ENCODE measurements at places on chromosomes 2 and 18.

DNA sequence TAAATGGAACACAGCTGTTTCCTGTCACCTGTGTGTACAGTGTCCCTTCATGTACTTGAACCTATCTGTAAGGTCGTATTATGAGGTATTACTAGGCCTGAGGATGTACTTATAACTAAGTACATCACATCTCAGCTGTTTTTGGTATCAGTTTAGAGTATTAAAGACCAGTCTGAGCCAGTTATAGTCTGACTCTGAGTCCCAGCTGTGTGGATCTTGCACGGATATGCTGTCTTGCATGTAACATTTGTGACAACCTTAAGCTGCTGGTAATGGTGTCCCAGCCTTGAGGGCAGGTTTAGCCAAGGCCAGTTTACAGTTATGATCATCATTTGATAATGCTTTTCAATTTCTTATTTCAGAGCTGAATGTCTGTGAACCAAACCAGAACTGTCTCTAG is 496.3 kb downstream of the SLC4A3 start:
- no peak for DNase-seq

GRCh38 chr2:145156199-145156598 is 636.3 kb upstream of the ZEB2 start:
- no peak for DNase-seq

GRCh38 chr2:187917535-187917934 is 363.3 kb upstream of the TFPI start:
- no peak for DNase-seq

GRCh38 chr2:197086500-197086899 is 160.0 kb upstream of the PGAP1 start:
- DNase-seq, result no peak

- DNase-seq, result no peak
Observed at GRCh38 chr2:240292619-240293525, 142.6 kb upstream of the GPC1 start.

DNA sequence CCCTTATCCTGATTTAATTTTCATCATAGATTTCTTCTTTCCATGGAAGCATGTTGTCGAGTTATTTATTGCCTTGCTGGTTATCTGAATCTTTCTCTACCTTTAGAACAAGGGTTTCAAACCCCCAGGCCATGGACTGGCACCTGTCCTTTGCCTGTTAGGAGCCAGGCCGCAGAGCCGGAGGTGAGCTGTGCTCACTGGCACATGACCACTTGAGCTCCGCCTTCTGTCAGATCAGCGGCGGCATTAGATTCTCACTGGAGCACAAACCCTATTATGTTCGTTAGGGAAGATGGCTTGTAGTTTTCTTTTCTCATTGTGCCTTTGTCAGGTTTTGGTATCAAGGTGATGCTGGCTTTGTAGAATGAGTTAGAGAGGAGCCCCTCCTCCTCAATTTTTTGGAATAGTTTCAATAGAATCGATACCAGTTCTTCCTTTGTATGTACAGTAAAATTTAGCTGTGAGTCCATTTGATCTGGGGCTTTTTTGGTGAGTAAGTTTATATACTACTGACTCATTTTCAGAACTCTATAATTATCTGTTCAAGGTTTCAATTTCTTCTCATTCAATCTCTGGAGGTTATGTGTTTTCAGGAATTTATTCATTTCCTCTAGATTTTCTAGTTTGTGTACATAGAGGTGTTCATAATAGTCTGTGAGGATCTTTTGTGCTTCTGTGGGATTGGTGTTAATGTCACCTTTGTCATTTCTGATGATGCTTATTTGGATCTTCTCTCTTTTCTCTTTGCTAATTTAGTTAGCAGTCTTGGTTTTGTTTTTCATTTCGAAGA is 668.0 kb upstream of the FAM98A start:
- DNase-seq, result no peak

DNA sequence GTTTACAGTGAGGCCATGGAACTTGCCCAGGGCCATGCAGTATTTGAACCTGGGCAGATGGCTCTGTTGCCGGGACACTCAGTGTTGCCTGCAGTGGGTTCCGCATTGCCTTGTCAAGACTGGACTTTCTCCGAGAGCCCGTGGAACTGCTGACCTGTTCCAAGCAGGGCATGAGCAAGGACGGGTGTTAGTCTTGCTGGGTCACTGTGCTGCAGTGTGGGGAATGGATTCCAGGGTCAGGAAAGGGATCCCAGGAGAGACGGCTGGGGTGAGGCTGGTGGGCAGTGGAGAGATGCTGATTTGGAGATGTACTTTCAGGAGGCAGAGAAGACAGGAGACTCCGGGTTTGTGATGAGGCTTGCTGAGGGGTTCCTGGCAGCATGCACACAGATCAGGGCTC is 348.7 kb upstream of the HS6ST1 start:
- DNase-seq, result no peak
